ENCODE measurements at places on chromosomes 4 and X.

DNA sequence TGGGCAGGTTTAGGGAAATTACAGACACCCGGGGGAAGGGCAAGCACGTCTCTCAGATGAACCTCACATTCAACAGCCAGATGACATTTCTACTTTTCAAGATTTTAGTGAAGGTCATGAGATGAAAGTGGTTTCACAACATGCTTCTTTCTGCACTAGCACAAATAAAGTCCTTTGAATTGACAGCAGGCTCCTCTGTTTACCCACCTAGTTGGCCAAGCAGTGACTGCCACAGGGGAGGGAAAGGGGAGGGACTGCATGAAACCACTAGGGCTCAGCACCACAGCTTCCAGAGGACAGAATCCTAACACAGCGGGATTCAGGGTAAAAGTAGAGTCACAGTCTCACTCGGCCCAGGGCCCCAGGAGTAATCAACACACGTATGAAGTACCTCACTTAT is 6.2 kb downstream of the RAB40A start:
- no peak for DNase-seq

GRCh38 chr4:53777244-53777984 is 186.1 kb upstream of the LNX1 start:
- DNase-seq: peak; percentile 47

DNA sequence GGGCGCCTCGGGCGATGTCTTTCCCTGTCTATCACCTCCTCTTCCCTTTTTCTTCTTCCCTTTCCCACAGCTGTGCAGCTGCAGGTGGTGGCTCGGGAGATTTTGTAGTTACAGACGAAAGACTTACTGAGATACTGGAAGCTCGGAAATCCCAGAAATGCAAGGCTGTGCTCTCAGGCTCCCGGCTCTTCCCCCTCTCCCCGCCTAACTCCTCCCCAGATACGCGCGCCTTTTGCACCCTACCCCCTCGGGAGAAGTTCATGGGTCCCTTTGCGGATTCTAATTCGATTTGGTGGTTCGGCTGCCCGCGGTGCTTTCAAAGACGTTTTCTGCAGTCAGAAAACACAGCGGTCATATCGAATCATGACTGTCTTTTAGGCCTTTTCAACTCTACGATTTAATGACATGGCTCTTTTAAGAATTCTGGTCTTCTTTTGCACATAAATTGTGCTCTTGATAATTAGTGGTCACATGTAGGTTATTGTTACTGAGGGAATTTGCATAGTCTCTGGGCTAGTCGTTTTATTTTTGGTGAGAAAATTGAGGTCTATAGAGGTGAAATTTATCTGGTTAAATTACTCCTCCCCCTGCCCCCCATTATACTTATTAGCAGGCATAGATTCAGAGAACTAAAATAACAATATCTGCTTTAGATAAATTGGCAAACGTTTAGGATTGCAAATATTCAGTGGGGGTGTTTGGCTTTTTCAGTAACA is 1.6 kb downstream of the SEPTIN11 start:
- peak; percentile 70 for DNase-seq

GRCh38 chr4:41475402-41475801 is 62.6 kb upstream of the LIMCH1 start:
- DNase-seq: peak; percentile 18

DNA sequence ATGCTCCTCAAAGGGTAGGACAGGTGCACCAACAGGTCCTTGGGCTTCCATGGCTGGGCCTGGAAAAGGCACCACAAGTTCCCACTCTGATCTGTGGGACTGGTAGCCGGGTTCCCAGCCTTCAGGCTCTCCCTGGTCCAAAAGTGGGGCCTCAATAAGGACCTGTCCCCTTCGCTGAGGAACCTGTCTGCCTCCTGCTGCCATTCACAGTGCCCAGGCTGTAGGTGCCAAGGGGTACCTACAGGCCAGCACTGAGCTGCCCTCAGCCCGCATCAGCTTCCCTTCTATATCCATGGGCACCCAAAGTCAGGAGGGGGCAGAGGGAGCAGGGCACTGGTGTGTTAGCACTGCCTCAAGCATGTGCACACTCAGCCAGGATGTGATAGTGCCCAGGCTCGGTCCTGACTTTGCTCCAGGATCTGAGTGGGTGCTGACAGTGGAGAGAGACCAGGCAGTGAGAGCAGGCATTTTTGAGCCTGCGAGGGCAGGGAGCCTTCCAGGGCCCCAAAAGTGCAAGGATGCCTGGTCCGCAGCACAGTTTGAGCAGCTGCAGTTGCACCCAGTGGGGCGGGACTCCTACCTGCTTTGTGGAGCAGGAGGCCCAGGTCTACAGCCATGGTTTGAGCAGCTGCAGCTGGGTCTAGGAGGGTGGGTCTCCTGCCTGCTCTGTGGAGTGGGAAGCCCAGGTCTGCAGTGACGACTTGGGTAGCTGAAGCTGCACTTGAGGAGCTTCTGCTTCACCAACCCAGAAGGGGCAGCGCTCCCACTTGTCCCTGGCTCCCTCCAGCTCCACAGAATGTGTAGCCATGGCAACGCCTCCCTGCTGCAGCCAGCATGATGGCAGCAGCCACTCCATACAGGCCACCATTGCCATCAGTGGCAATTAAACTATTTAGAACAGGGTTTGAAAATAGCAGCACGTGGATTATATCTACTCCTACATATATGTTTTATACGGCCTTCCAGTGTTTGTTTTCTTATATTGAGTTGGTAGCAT is 376.4 kb downstream of the KCTD8 start:
- DNase-seq: no peak

DNA sequence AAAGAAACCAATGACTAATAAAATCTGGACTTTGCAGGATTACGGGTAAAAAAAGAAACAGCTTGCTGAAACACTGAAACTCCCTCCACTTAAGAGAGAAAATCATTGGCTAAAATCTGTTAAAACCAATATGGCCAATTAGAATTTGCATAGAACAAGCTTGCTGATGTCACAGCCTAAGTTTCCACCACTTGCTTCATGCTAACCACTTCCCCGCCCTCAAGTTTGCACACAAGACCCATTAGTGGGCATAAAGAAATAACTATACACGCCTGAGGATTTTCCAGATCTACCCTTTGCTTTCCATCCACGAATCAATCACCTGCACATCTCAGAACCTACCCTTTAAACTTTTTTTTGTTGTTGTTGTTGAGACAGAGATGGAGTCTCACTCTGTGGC is 42.7 kb upstream of the PHEX start:
- DNase-seq: no peak

DNA sequence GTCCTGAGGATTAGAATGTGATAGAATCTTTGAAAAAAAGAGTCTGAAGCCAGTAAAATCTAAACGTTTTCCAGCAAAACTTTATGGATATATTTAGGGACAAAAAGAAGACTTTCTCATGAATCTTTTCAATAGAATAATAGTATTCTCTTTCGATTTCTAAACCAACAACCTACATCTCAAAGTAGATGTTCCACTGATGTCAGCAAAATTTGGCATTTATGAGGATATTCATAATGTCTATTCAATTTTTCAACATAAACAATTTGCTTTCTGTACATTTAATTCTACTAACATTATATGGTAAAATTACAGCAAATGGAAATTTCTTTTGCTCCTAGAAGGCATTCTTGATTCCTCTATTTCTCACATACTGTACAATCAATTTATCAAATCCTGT is 886.5 kb downstream of the CENPC start:
- DNase-seq: no peak

DNA sequence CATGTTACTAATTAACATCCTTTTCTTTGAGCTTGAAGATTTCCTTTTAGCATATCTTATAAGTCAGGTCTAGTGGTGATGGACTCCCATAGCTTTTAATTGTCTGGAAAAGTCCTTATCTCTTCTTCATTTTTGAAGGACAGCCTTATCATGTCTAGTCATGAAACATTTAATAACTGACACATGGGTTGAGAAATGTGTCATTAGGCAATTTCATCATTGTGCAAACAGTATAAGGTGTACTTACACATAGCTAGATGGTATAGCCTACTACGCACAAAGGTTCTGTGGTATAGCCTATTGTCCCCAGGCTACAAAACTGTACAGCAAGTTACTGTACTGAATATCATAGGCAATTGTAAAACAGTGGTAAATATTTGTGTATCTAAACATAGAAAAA is 34.5 kb upstream of the ALG13 start:
- DNase-seq: no peak

GRCh38 chr4:2832981-2833670 is 10.5 kb upstream of the ADD1 start:
- DNase-seq: no peak

- no peak for DNase-seq
These were observed 200.3 kb downstream of the ANTXR2 start for GRCh38 chr4:79872738-79873137.

DNA sequence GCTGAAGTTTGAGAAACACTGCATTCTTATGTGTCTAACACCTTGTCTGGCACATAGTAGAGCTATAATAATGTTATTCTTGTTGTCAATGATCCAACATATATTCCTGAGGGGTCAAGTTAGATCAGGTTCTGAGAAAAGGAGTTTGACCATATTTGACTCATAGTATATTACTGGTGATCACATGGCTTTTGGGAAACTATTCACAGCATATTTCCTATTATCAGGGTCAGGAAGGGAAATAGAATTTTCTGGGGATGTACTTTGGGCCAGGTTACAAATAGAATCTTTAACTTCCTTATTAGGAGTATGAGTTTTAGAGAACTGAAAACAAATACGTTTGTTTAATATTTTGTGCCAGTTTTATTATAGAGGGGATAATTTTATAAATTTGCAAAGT is 11.6 kb downstream of the IL15 start:
- DNase-seq: no peak

DNA sequence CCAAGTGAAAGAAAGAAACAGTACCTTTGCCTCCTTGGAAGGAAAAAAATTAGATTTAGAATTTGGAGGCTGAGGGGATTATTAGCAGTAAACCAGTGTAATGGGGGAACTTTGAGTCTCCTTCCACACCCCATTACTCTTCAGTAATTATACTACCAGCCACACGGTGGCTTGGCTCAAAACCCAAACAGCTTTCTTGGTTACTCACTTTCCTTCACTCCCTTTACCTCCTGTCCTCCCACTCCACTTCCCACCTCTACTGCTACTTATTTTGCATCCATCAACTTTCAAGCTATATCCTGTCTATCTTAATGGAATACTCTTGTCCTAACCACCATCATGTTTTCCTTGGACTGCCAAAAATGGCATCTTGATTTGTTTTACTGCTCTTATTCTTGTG is 310.6 kb upstream of the AADAT start:
- no peak for DNase-seq

- DNase-seq: no peak
These were observed 40.7 kb upstream of the ASMTL start for GRCh38 chrX:1493412-1493811.

GRCh38 chrX:69503228-69503781 is 821 bp upstream of the NALF2 start:
- no peak for DNase-seq

- peak; percentile 32 for DNase-seq
These were observed 21.9 kb downstream of the TKTL1 start for GRCh38 chrX:154317391-154317995.
